Fibroblast of skin of back (primary cell): ENCODE measurements at places on chromosomes 11 and 22.
A peak's percentile ranks its signal among the peaks of the same experiment; 100 is the strongest.

DNA sequence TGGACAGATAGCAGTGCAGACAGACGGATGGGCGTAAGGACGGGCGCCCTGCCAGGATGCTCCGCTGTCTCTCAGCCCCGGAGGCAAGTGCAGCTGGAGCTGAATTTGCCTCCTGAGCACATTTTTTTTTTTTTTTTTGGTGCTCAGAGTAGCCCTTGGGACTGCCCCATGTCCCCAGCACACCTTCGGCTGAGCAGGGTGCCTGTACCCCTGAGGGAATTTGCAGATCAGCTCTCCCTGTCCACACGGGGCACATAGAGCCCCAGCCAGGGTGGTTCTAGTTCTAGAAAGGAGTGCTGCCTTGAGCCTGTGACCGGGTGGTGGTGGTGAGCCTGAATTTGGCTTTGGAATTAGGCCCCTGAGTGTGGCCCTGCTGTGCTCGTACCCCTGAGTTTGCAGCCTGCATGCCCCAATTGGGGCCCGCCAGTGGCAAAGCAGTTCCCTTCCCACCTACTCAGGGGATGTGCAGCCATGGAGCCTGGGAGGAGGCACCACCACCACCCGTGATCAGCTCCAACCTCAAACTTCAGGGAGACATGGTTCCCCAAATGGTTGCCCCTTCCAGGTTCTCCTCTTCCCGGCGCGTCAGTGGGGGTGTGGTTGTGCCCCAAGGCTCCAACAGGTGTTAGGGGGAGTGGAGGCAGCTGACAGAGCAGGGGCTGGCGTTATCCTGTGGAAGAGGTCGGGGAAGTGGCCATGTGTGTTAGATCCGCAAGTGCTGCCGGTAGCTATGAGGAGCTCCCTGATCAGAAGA, 1232.7 kb downstream of the BRD1 start:
- no peak for DNase-seq

DNA sequence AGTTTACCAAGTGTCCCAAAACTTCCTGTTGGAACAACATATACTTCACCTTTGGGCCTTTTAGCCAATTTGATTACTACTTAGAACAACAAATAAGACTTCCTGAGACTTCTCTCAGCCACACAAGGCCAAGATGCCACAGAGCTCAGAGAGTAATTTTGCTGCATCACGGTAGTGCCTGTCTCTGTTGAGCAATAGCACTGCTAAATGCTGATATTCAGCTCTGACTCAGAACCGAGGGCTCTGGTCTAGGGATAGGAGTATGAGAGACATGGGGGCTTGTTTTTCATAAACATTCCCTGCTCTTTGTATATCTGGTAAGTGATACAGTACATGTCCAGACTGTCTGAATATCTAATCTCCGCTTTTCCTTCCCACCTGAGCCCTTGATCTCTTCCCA, 260.4 kb upstream of the ARHGAP20 start:
- DNase-seq: peak; percentile 39

DNA sequence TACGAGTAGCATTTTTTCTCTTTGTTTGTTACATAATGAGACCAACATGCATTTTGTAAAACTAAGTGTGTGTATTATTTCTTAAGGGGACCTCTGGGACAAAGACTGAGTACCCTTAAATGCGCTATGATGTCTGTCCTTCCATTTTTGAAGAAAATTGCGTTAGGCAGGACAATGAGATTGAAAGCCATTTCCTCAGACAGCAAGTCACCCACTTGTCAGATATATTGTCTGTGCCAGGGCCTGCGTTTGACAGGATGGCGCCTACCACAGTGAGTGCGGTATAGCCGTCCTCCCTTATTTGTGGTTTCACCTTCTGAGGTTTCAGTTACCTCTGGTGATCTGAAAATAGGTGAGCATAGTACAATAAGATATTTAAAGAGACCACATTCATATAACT, 2.2 kb downstream of the AP2A2 start:
- DNase-seq: no peak

DNA sequence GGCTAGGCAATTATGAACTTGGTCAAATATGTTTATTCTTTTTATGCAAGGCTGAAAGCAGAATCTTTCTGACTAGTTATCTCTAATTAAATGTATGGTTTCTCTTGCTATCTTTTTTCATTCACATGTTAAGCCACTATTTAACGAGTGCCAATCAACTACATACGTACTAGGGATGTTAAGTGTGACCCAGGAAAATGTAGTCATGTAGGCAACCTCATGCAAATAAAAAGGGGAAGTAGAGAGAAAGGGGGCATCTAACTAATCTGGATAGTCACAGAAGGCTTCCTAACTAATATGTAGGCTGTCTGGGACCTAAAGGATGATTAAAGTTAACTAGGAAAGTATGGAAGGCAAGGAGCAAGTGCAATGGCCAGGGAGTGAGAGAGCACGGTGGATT, 23.5 kb downstream of the TBRG1 start:
- no peak for DNase-seq

GRCh38 chr11:45777127-45777969, 27.6 kb upstream of the SLC35C1 start:
- no peak for DNase-seq

DNA sequence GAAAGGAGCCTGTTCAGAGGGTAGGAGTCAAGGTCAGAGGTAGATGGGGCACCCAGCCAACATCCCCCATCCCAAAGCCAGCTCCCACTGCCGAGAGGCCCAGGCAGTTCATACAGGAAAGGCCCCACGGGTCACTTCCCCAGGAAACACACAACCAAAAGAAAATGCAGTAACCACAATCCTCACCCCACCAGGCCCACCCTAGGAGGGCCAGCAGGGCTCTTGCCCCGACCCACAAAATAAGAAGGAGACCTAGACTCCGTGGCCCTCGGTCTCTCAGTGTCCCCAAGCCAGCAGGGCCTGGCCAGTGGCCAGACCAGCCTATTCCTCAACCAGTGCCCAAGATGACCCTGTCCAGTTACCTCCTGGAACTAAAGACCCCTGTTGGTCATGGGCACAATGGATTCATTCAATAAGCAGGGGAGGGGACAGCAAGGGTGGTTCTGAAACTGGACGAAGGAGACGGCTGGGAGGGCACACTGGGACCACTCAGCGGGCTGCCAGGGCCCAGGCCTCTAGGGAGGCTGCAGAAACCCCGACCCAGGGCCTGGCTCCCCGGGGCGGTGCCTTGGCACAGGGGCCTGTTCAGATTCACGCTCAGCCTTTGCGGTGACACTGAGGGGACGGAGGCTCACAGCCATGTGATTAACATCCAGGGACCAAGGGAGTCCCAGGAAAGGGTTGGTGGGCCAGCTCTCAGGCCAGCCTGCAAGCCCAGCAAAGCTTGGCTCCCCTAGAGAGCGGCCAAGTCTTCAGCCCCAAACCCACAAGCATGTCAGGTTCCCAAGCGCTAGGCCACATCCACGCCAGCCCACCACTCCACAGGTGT, 5.5 kb downstream of the RAB3IL1 start:
- DNase-seq: no peak

- DNase-seq: no peak
Measured at GRCh38 chr11:123578778-123579481, 75.5 kb downstream of the SCN3B start.

DNA sequence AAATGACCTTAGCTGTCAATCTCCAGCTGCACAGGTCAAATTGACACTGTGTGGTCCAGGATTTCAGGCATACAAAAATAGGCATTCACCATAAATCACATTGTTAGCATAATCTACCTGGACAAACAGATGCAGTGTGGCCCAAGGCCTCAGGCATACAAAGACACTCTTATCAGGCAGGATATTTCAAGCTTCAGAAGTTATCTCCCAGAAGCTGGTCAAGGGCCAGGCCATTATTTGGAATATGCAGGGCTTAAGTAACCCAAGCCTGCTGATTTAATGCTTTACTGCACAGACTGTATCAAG, 25.5 kb upstream of the HORMAD2 start:
- DNase-seq: no peak

- DNase-seq: peak; percentile 40
Measured at GRCh38 chr22:47333625-47334024, 571.2 kb downstream of the TBC1D22A start.

GRCh38 chr11:66918741-66919140, 39.4 kb downstream of the PC start:
- no peak for DNase-seq

DNA sequence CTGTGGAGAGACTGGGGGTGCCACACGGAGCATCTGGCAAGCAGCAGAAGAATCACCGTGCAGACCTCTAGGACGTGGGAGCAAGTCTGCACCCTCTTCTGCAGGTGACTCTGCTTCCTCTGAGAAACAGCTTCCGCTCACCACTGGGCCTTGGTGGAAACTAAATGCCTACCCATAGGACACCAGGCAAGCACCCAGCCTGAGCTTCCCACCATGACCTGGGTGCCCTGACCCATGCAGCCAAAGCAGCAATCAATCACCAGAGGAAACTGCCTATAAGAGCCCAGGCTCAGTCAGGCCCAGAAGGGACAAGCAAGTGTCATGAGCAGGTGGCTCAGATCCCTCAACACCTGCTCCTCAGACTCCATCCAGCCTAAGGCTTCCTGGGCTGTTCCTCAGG, 63.4 kb downstream of the IGLL5 start:
- DNase-seq: no peak

DNA sequence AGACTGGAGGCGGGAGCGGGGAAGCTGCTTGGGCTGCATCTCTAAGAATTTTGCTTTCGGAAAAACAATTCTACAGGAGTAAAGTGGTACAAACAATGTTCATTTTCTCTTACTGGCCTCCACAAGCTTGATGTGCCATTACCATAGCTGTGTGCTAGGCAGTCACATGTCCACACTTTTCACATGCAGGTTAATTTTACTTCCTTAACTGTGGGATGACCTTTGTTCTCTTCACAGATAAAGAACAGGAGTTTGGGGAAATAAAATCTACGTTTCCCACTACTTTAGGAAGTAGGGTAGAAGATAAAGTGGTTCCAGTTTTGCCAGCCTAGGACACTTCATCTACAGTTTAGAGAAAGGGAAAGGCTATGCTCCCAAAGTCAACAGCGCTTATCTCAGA, 327.2 kb upstream of the NARS2 start:
- no peak for DNase-seq

DNA sequence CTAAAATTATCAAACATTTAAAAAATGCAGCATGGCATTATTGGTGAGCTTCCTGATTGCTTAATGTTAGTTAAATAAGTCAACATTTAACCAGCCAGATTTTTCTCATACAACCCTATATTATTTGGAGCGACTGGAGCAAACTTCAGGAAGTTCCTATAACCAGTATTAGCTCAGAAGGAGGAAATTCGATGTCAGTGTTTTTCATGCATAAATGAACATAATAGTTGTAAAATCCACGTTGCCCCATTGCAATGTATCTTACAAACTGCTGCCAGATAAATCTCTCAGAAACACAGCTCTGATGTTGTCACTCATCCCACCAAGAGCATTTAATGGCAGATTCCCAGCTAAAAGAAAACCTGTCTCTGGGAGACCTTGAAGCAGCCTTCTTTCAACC, 278.5 kb downstream of the CASP12 start:
- no peak for DNase-seq

DNA sequence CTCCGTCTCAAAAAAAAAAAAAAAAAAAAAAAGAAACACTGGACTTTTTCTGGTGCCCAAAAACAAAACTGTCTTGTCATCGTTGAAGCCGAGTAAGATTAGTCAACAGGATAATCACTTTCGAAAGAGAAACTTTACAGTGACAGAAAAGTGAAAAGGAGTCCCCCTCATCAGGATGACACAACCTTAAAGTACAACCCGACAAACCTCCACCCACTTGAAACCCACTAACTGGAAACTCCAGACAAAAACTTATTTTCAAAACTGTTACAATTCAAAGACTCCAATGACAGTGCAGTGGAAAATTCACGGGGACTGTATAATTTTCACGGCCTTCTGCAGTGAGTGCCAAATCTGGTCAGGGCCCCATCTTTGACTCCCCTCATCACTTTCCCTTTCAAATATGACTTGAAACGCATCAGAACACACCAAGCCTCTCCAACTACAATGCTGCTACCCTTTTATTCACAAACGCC, 1.3 kb downstream of the DENND5A start:
- DNase-seq: peak; percentile 45

GRCh38 chr11:134032501-134033091, 36.3 kb upstream of the JAM3 start:
- peak; percentile 34 for DNase-seq

DNA sequence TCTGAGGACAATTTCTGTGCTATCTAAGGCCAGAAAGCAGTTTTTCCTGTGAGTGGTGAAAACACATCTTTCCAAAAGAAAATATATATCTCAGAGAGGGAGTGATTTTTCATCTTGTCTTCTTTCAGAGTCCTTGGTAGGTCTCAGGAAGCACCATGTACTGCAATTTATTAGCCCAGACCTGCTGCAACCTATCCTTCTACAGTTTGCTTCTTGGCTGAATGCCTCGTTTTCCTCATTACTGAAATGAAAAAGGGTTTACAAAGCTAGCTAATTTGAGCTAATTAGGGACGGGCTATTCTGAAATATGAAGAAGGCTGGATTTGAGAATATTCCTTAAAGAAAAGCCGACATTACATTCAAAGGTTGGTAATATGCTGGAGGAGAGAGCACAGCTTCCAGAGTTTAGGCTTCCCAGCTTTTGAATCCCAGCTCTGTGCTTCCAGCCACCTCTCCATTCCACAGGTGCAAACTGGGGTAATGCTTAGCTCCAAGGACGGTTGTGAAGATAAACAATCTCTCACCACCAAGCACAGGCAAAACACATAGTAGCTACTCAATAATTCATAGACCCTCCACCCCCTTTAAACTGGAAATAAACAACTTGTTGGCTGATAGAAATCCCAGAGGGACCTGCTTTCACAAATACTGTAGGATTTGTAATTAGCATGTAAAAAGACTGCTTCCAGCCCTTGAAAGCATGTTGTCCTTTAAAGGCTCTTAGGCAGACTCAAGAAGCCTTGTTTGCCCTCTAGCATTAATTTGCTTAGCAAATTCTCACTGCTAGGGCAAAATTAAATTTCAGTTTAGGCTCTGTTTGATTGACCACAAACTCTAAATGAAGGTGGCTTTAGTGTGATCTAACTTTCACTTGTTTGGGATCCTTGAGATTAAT, 24.5 kb upstream of the SESN3 start:
- no peak for DNase-seq

DNA sequence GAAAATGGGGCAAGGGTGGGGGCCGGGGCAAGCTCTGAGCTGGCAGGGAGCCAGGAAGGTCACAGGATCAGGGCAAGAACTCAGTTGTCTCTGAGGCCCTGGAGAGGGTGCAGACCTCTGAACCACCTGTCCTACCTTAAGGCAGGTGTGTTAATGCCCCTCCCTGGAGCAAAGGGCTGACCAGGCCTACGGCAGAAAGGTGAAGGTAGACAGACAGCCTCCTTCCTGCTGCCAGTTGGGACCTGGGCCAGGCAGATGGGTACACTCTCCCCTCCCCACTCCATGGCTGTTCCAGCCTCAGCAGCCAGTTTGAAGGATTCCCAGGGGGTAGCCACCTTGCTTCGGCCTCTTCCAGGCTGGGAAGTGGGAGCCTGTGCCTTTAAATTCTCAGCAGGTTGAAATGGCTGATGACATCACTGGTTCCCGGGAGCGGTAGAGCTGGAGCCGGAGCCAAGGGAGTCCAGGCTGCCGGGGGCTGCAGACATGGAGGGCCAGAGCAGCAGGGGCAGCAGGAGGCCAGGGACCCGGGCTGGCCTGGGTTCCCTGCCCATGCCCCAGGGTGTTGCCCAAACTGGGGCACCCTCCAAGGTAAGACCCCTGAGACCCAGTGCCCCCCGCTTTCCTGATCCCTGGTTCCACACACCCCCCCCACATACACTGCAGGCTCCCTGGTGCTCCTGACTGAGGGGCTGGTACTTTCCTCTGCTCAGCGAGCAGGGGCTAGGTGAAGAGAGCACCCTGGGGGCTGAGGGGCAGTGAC, at the start of gene INPP5J:
Gene INPP5J, plus strand, starts transcription at position 435 of the 760 bp plus-strand sequence. Its CDS starts 49 bp downstream, at position 484.
- DNase-seq: peak; percentile 63
